ENCODE measurements at places on chromosomes 12 and 14. TPM values are rescaled to one million over a fixed set of nuclear protein-coding genes. Genes with fewer than 3 reads are reported as not detected.

The MYF5 gene
- 27.9 TPM for polyA plus RNA-seq

- no peak for DNase-seq
Measured at GRCh38 chr12:93530358-93530757, 42.1 kb upstream of the SOCS2 start.

GRCh38 chr14:32332415-32333316 is 3.6 kb downstream of the AKAP6 start:
- no peak for DNase-seq

The ALDH1L2 gene
- polyA plus RNA-seq, result 8.8 TPM

GRCh38 chr12:59834659-59835474 is 239.0 kb downstream of the SLC16A7 start:
- no peak for DNase-seq

GRCh38 chr14:104199266-104199895 is 61.0 kb downstream of the KIF26A start:
- no peak for DNase-seq

- no peak for DNase-seq
Measured at GRCh38 chr12:47218191-47218654, 138.5 kb upstream of the AMIGO2 start.

DNA sequence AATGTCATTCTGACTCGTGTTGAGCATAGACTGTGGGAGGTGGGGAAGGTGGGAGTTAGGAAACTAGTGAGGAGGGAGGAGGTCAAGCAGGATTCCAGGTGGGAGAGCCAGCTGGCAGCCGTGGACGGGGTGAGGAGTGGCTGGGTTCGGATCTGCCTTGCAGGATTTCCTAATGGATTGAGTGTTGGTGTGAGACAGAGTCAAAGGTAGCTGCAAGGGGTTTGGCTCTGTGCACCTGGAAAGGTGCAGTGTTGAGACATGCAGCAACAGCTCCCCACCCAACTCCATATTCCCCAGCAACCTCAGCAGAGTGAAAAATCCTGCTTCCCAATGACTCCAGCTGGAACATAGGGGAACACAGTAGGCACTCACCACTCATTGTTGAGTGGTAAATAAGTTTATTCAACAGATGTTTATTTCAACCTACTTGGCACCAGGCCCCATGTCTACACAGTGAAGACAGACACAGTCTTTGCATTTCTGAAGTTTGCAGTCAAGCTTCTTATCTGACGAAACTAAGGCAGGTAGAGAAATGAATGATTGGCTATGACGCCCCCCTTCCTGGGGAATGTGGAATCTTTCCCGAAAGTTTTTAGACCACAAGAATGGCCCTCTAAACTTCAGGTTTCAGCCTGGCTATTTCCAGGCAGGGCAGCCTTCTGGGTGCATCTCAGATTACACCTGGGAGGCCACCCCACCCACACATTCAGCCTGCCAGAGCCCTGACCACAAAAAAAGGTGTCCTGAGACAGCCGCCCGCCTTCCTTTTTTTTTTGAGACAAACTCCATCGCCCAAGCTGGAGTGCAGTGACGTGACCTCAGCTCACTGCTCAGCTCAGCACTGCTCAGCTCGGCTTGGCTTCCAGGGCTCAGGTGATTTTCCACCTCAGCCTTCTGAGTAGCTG is 37.9 kb upstream of the PLEKHG6 start:
- no peak for DNase-seq

The GLIPR1L1 gene
- 0.71 TPM for polyA plus RNA-seq

The CLEC6A gene
- not detected for polyA plus RNA-seq

DNA sequence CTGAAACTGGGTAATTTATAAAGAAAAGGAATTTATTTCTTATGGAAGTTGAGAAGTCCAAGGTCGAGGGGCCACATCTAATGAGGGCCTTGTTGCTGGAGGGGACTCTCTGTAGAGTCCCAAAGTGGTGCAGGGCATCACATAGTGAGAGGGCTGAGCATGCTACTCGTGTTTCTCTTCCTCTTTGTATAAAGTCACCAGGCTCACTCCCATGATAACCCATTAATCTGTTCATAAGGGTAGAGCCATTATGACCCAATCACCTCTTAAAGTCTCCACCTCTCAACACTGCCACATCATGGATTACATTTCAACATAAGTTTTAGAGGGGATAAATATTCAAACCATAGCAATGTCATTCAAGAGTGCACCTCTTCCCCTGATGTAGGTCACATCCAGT is 79.1 kb upstream of the ATP2B1 start:
- DNase-seq, result no peak

DNA sequence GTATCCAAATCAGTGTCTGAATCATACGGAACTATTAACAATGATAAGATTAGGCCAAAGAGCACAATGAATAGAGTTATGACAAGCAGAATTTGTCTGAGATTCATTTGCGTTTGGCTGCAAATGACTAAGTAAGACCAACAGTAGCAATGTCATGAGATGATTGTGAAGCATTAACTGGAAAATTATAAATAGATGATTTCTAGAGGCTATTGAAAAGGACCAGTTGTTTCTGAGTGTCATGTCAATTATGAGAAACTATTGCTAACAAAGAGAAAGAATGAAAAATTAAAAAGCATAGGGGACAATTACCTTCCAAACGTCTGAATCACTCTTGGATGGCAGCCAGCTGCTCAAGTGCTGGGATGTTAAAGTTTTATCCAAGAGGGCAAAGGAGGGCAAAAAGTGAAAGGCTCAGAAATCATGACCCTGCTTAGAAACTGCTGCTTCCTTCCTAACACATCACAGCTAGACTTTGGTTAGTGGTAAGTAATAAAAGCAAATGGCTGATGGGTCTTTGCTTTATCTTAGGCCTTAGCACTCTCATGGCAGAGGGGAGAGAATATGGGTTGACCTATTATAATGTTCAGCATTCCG is 89.0 kb downstream of the AKAP6 start:
- no peak for DNase-seq

DNA sequence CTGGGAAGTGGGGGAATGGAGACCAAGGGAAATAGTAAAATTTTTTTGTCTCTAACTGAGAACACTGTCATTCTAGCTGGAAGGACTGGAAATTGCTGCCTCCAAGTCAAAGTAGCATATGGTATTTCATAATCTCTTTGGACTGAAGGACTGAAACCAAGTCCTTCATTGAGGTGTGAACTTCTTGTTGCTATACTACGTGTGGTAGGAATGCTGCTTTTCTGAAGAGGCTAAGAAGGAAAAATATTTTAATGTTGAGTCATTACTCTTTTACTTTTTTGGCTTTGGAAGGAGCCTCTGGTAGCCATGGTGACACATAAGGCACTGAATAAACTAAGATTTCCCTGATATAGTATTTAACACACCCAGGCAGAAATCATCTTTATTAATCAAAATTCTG is 465.4 kb downstream of the NPAS3 start:
- DNase-seq, result peak; percentile 44

The NTN4 gene
- polyA plus RNA-seq, result 48.9 TPM

DNA sequence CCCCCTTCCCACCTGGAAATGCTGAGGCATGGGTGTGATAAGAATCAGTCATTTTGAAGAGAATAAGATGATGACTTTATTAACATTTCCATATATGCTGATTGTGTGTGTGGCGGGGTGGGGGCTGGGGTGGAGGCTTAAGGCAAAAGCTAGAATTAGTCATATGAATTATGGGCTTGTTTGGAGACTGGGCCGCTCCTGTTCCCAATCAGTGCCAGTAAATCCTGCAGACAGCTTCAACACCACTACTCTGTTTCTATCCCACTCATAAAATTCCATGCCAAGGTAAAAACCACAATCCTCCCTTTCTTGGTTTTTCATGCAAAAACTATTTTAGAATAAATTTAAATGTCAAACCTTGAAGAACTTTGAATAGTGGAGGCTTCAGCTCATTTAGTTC is 29.9 kb upstream of the SLC38A2 start:
- peak; percentile 55 for DNase-seq

The RHEBL1 gene
- polyA plus RNA-seq, result 0.93 TPM

GRCh38 chr12:24398605-24399004 is 449.1 kb upstream of the SOX5 start:
- no peak for DNase-seq
